ENCODE measurements at places on chromosomes 3 and 15. TPM values are rescaled to one million over a fixed set of nuclear protein-coding genes. Genes with fewer than 3 reads are reported as not detected.

The HMCES gene
- 31.2 TPM for total RNA-seq

The PGBD4 gene
- total RNA-seq: 1.4 TPM

The GABRB3 gene
- total RNA-seq: 0.32 TPM

The ARNT2 gene
- 0.15 TPM for total RNA-seq

The IQCF5 gene
- total RNA-seq: not detected

The SLCO3A1 gene
- total RNA-seq: 1.6 TPM

Data from epithelial cell of umbilical artery (primary cell).